ENCODE measurements at places on chromosomes 2 and 18. TPM values are rescaled to one million over a fixed set of nuclear protein-coding genes. Genes with fewer than 3 reads are reported as not detected.

Gene COLEC12
- not detected for total RNA-seq

Gene SALL3
- not detected for total RNA-seq

Gene IL1RN
- total RNA-seq = 0.94 TPM

Gene CCDC178
- not detected for total RNA-seq

Gene GALNT13
- 10.7 TPM for total RNA-seq

Gene RAD51AP2
- total RNA-seq = not detected

Gene RUFY4
- not detected for total RNA-seq

Gene ETAA1
- 9.1 TPM for total RNA-seq

Gene ATL2
- 50.9 TPM for total RNA-seq

Gene RTP5
- not detected for total RNA-seq

Gene SCN1A
- total RNA-seq = not detected

Gene SCG2
- total RNA-seq = 1.2 TPM

Gene REG3A
- total RNA-seq = not detected

Gene ALK
- not detected for total RNA-seq

Gene DNAJC27
- total RNA-seq = 1.6 TPM

Gene FAP
- not detected for total RNA-seq

Gene AMER3
- total RNA-seq = not detected

Gene KLHL14
- not detected for total RNA-seq

Gene ANKRD30B
- total RNA-seq = not detected

Gene MSGN1
- total RNA-seq = not detected

Gene SANBR
- 7.9 TPM for total RNA-seq

Gene KCNF1
- total RNA-seq = 43.9 TPM

Gene ESPNL
- total RNA-seq = 0.43 TPM

Gene CERS6
- 15.1 TPM for total RNA-seq

Gene C2orf80
- total RNA-seq = not detected

Gene RMDN2
- total RNA-seq = 5.8 TPM

Gene POLE4
- total RNA-seq = 162 TPM

Gene HMSD
- total RNA-seq = 4.2 TPM

Gene KCNG2
- total RNA-seq = not detected

Gene MAP3K2
- 15.0 TPM for total RNA-seq

Gene SPTBN1
- 121 TPM for total RNA-seq

Gene TXNDC2
- 0.16 TPM for total RNA-seq
